ENCODE measurements at places on chromosomes 16 and 17. TPM values are rescaled to one million over a fixed set of nuclear protein-coding genes. Genes with fewer than 3 reads are reported as not detected.

DNA sequence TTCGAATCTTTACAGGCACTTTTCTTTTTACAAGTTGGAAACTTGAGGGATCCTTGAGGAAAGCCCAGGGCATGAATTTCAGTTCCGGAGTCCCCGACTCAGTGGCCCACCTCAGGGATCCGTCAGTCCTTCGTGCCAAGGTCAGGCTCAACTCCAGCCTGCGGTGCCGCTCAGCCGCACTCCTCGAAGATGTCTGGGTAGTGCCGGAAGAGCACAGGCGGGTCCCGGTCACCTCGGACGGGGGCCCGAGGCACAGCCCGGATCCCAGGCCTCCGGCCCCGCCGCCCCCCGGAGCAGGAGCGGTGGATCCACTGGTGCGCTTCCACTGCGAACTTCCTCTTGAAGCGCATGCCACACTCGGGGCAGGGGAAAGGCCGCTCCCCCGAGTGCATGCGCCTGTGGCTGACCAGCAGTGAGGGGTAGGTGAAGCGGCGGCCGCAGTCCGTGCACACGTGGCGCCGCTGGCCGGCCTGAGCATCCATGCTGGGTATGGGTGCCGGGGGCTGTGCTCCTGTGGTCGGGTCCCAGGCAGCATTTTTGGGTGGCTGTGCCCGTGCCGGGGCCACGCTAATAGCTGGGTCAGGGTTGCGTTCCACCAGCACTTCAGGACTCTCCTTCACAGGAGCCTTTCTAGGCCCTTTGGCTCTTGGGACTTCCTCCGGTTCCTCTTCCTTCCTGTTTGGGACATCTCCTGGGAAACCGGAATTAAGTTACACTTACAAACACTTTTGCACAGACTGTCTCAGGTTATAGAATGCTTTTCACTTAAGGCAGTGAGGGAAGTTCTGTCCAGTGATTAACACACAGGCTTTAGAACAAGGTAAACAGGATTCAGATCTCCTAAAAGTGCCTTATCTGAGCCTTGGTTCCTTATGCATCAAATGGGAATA is 1.5 kb downstream of the ZNF688 start:
- DNase-seq, result no peak

GRCh38 chr16:4159726-4160125 is 43.5 kb upstream of the ADCY9 start:
- no peak for DNase-seq

DNA sequence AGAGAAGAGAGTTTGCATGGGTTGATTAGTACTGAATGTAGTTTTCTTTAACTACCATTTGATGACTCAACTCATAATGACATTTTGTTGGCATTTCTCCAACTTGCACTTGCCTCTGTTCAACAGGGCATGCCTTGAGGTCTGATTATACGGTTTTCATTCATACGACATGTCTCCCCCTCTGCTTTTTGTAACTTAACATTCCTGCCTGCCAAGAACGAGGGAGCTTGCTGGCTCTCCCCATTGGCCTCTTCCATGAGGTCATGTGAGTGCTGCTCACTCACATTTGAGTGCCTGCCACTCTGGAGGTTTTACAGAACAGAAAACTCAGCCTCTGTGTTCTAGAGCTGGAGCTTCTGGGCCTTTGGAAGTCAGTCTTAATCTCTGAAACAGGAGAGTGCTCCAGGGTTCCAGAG is 19.7 kb downstream of the MAP2K6 start:
- DNase-seq, result no peak

GRCh38 chr17:79948406-79948944 is 87.2 kb downstream of the TBC1D16 start:
- peak; percentile 52 for DNase-seq

- peak; percentile 91 for DNase-seq
Measured at GRCh38 chr16:4263504-4264436, 9.1 kb downstream of the TFAP4 start.

DNA sequence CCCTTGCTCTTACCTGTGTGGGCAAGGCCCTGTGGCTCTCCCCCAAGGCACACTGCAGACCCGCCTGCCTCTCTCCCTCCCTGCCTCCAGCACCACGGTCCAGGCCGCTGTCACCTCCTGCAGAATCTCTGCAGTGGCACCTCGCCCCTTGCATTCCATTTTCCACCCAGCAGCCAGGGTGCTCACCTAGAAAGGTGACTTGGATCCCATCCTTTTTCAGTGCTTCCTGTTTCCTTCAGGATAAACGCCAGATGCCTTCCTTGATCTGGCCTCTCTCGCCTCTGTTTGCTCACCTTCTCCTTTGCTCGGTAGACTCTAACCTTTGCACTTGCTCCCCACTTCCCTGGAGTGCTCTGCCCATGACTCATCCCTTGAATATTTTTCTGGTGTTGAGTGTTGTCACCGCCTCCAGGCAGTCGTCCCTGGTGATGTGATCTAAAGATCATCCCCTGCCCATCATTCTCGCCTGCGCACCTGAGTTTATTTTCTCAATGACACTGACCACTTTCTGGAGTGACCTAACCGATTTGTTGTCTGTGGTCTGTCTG is 79.2 kb upstream of the LGALS9 start:
- no peak for DNase-seq

The CCL4 gene
- not detected for total RNA-seq

The TP53TG3C gene
- not detected for total RNA-seq

The SAMD14 gene
- total RNA-seq, result 0.68 TPM
